ENCODE measurements at places on chromosomes 2 and 18.

- DNase-seq, result no peak
These were observed 153.9 kb downstream of the INSIG2 start for GRCh38 chr2:118242216-118242615.

- no peak for DNase-seq
These were observed 66.9 kb upstream of the ZNG1B start for GRCh38 chr2:113370478-113371091.

- no peak for DNase-seq
These were observed 6.5 kb downstream of the C2orf72 start for GRCh38 chr2:231043796-231044195.

DNA sequence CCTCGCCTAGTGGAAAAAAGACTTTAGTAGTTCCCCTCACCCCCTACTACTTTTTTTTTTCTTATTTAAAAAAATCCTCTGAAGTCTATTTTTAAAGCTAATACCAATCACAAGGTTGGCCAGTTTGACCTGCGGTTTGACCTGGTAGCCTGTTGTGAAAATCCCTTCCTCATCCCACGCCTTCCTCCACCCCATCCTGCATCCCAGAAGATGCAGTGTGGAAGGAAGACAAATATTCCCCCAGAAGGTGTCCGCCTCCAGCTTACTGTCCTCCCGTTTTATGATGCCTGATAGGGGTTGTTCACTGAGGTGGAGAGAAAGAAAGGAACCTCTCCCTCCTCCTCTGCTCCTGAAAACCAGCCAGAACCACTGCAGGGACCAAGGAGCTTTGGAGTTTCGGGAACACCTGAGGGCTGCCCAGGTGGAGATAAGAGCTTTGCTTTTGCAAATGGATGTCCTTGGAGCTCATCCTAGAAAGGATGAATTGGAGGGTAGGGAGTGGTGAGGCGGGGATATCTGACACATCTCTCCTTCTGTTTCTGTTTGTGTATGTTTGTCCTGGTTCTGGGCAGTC, 909 bp downstream of the ATP6V1C2 start:
- DNase-seq, result no peak

DNA sequence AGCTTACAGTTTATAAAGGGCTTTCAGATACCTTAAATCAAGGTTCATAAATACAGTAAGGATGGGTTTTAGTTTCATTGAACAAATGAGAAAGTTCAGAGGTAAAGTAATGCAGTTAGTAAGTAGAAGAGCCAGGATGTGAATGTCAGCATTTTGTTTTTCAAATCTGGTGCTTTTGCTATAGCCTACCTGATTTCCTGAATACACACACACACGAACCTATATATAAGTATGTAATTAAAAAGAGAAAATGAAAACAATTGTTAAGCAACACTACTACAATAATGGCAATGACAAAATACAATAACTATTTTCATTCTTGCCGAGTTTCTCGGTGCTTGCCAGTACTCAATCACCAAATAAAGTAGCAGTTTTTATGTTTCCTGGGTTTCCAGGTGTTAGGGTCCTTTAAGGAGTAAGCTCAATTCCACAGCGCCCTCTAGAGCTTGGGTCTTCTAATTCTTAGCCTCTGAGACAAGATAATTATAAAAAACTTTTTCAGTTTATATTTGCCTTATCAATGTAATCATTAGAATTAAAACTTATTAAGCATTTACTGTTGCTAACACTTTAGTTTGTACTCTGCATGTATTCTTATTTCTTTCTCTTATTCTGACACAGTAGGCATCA, 512.9 kb upstream of the ACVR2A start:
- DNase-seq, result no peak

DNA sequence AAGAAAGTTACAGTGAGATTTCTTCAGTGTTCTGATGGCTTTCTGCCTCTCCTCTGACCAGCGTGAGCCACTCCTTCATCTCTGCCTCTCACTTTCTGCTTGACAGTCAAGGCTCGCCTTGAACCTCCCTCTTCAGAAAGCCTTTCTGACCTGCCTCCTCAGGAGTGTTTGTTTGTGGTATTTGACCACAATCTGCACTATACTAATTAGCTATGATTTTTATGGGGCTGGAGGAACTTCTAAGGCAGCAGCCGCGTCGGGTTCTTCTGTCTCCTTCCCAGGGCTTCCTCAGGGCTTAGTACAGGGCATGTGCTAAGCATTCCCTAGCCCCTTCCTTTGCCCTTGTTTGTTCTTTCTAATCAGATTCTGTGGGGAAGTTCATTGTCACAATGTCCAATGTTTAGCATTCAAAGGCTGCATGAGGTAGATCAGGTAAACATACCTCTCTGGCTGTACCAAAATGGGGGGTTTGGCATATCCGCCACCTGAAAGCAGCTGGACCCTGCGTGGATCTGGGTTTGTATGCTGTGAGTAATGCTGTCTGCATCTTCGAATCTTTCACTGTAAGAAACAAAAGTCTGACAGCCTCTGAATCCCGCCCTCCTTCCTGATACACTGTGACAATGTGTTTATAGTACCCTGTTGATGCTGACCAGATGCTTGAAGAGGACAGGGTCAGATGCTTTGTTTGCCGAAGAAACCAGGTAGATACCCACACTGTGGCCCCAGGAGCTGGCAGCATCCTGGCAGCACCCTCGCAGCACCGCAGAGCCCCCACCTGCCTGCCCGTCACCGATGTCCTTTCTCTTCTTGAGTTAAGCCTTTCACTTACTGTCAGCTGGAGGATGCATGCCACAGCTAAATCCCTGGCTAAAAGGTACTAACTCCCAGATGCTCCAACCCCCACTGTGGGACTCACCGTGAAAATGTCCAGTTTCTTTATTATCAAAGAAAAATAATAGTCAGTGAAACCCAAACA, 260.8 kb upstream of the HDAC4 start:
- DNase-seq, result no peak

GRCh38 chr2:150167711-150168110, 319.8 kb downstream of the RND3 start:
- DNase-seq, result no peak

DNA sequence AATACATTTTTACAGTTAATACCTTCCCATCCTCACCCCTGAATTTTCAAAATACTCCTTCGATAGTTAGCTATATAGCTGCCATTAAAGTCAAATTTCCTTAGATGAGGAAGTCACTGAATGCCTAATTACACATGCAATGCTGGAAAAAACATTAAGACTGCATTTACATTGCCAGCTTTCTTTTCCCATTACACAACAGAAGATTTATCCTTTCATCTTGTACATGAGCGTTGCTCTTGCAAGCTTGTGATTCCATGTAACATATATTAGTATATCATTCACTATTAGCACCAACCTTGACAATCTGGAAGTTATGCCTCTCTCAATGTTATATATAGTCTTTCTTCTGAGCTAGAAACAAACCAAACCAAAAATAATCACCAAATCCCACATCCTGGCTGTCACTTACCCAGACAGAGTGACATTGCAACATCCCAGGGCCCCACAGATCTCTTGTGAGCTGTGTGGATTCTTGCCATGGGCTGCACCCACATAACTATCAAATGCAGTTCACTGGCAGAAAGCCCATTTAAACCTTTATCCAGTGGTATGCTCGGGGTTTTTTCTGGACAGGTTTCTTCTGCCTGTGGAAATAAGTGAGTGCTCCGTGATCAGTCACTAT, 79.2 kb upstream of the PAPOLG start:
- no peak for DNase-seq

GRCh38 chr2:173666171-173666888, 298.8 kb downstream of the SP3 start:
- DNase-seq, result no peak

GRCh38 chr18:75208155-75208835, 644 bp downstream of the PTGR3 start:
- DNase-seq, result peak; percentile 13

DNA sequence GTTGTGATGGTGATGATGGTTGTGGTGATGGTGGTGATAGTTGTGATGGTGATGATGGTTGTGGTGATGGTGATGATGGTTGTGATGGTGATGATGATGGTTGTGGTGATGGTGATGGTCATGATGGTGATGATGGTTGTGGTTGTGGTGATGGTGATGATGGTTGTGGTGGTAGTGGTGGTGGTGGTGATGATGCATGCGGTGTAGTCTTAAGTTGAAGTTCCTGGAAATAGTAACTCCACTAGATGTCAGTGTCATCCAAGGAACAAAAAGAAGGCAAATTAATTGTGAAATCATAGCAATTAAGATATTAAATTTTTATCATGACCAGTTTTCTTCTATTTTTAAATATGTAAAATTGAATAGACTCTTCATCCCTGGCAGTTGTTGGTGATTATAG, 309.2 kb downstream of the AGAP1 start:
- DNase-seq, result no peak

- DNase-seq, result no peak
These were observed 351.9 kb downstream of the CDH2 start for GRCh38 chr18:27824841-27825681.

DNA sequence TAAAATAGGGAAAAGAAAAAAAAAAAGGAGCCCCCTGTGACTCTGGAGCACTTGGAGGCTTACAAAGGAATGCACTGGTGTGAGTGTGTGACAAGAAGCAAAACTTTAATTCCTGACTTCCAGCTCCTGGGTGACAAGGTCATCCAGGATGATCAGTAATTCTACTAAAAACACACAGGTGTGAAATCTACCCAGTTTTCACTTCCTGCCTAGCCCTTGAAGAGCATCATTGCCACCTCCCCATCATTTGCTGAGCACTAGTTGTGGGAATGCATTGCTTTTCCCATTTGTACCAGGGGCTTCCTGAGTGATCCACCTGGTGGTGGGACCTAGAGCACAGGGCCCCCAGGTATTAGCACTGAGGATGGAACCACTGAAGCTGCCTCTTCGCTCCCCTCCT, 139.7 kb upstream of the RIOK3 start:
- no peak for DNase-seq

Measured in effector CD8-positive, alpha-beta T cell (primary cell).